ENCODE measurements at places on chromosomes 4 and X.
A peak's percentile ranks its signal among the peaks of the same experiment; 100 is the strongest.

DNA sequence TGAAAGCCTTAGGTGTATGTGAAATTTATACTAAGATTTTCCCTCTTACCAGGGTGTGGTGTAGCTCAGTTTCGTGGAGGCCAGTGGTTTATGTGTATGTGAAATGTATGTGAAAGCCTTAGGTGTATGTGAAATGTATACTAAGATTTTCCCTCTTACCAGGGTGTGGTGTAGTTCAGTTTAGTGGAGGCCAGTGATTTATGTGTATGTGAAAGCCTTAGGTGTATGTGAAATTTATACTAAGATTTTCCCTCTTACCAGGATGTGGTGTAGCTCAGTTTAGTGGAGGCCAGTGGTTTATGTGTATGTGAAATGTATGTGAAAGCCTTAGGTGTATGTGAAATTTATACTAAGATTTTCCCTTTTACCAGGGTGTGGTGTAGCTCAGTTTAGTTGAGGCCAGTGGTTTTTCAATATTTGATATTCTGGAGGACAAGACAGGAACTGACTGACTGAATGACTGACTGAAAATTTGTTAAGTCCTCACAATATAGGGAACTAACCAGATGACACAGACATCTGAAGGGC is 143.7 kb downstream of the NEXMIF start:
- DNase-seq, result no peak

GRCh38 chrX:19630228-19630627 is 114.9 kb upstream of the MAP3K15 start:
- no peak for DNase-seq

DNA sequence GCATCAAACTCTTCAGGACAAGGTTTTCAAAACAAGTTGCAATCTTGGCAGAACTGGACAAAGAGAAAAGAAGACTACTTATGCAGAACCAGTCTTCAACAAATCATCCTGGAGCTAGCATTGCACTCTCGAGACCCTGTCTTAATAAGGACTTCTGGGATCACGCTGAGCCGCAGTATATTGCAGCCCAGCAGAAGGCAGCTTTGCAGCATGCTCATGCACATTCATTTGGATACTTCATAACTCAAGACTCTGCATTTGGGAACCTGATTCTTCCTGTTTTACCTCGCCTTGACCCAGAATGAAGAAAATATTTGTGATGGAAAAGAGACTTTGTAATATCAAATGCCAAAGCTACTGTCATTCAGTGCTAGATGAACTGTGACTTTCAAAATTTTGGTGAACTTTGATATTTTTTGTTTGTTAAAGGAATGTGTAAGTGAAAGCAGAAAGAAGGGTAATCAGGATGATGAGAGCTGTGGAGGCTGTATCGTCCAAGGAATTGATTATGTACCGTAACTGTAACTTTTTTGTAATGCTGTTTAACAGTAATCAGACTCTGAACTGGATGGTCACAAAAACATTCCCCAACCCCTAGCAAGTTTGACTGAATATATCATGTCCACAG is 27.2 kb downstream of the HSPA4L start:
- DNase-seq, result no peak

DNA sequence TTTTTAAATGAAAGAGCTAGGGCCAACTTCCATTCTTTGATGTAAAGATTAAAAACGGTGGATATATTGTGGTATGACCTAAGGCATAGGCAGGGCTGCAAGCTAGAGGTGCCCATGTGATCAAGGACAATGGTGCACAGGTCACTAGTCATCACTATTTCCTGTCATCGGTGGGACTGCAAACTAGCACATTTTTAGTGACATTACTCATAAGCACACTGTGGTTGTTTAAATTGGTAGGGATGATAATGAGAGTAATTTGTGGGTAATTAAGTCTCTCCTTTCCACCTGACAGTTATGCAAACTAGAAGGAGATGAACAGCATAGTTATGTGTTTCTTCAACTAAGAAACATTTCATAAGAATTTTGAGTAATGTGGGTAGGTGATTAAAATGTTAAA is 85.4 kb downstream of the GPRIN3 start:
- DNase-seq, result no peak

- DNase-seq, result no peak
These were observed 186.2 kb downstream of the PTTG2 start for GRCh38 chr4:38146383-38146782.

GRCh38 chr4:185559915-185560281 is 24.6 kb upstream of the PDLIM3 start:
- peak; percentile 72 for DNase-seq

GRCh38 chrX:14267216-14267615 is 237.5 kb upstream of the GEMIN8 start:
- no peak for DNase-seq

Measured in skeletal muscle cell (primary cell).